NT2/D1 (cell line): ENCODE measurements at places on chromosomes 2 and 18.

GRCh38 chr18:53135654-53136053 is 795.7 kb downstream of the DCC start:
- DNase-seq = no peak

GRCh38 chr2:14423145-14423906 is 209.2 kb upstream of the LRATD1 start:
- DNase-seq = no peak

- DNase-seq = no peak
These were observed 114.4 kb upstream of the HAAO start for GRCh38 chr2:42906557-42907411.

DNA sequence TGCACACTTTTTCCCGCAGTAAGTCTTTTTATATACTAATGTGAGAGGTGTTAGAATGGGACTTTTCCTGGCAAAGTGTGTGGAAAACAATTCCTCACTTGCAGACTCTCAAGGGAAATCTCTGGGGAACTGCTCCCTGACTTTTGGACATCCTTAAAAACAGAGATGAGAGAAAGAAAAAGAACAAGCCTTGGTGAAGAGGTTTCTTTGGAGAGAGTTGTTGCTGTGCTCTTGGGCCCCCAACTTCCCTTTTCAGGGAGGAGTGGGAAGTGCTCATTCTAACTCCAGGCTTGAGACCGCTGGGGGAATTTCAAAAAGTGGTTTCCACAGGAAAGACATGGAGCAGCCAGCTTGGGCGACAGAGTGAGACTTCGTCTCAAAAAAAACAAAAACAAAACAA is 142.6 kb upstream of the SPRED2 start:
- no peak for DNase-seq

GRCh38 chr2:183927406-183928325 is 670.7 kb upstream of the ZNF804A start:
- DNase-seq = no peak

DNA sequence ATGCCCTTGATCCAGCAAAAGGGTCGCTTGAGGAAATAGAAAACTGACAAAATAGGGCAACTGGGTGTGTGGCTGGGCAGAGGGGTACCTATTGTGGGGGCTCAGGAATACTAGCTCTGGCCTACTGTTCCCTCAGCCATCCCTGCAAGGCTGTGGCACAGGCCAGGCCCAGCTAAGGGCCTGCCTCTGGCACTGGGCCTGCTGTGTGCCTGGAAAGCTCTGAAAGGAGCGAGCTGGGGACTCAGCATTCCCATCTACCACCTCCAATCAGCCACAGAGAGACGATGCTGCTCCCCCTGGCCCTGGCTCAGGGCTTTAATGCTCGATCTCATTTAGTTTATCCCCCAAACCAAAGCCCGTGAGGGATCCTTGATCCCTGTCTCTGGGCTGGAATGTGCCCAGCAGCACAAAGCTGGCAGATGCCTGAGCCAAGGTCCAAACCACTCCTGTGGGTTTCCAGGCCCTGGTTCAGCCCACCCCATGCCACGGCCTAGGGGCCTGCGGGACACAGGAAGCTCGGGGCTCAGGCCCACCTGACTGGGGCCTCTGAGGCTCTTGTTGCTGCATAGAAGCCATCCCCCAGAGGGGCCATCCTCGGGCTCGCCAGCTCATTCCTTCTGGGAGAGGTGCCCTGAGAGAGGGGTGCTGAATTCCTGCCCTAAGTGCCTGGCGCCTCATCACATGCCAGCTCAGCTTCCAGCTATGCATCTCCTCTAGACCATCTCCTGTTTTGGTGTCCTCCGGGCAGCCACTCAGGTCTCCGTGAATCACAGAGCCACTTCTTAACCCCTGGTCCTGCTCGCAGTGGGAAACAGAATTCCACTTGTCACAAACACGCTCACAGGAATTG is 43.0 kb upstream of the KCNF1 start:
- DNase-seq = no peak

GRCh38 chr18:62506495-62507143 is 16.2 kb upstream of the ZCCHC2 start:
- no peak for DNase-seq

GRCh38 chr2:126839796-126840195 is 58.9 kb upstream of the TEX51 start:
- no peak for DNase-seq

DNA sequence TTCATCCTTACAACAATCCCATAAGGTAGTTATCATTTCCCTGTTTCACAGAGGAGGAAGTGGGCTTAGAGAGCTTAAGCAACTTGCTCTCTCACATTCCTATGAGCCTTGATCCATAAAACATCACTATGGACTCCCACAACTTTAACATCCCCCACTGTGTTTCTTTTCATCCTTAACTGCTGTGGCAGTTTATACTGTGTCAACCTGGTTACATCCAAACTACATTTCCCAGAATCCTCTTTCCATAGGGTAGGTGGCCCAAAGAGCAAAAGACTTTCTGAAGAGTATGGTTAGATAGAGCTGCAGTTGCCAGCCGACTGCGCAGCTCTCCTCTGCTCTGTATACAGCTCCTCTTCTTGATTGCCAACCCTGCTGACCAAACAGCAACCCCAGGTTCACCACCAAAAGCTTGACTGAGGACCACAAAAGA is 22.5 kb downstream of the MAP3K2 start:
- DNase-seq = no peak

DNA sequence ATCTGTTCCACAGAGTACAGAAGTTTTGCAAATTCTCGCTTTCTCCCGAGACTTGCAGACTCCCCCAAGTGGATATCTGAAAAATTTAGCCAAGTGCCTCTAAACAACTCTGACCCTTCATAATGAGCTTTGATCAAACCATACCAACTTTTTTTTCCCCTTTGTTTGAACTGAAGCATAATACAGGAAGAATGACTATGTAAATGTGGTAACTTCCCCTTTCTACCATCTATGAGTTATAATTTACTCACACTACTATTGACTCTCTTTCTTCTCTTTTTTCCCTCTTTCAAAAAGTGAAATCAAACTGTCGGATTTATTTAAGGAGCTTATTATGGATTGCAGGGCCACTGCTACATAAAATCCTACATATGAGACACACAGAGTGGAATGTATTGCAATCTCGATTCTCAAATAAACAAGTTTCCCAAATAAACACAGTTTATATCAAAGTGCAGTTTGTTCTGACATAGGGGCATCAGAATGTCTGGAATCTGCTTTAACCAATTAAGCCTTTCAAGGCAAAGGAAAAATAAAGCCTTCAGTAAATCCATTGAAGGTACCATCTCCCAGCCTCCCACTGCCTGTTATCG is 1.4 kb upstream of the ZNF804A start:
- no peak for DNase-seq

DNA sequence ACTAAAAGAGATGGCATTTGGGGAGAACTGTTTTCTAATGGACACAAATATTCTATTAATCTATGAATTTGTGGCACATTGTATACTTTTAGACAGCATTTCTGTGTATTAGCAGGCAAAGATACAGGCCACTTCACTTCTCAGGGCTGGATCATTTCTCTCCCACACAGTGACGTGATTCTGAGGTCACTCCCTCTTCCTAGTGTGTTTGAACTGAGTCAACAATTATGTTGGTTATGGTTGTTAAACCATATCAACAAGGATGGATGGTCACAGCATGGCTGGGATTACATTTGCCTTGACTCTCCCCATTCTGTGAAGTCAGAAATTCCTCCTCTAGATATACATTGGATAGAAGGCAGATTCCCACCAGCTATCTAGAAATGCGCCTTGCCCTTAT is 11.6 kb downstream of the NOSTRIN start:
- no peak for DNase-seq

DNA sequence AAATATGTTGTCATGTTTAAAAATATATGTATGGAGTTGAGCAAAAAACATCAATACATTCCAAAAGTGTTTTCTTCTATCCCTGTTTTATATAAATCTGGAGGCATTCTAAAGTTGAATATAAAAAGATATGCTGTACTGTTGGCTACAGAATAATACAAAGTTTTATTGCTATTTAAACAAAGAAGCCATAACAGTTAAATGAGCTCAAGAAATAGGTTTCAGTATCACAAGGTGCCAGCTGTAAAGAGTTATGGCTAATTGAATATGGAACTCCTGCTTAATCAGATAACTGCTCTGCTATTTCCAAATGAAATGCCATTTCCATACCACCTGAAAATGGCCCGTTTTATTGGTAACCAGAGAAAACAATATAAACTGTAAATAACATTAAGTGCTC is 55.0 kb downstream of the LNPK start:
- no peak for DNase-seq

GRCh38 chr18:31513189-31513935 is 15.4 kb downstream of the DSG2 start:
- DNase-seq = no peak

DNA sequence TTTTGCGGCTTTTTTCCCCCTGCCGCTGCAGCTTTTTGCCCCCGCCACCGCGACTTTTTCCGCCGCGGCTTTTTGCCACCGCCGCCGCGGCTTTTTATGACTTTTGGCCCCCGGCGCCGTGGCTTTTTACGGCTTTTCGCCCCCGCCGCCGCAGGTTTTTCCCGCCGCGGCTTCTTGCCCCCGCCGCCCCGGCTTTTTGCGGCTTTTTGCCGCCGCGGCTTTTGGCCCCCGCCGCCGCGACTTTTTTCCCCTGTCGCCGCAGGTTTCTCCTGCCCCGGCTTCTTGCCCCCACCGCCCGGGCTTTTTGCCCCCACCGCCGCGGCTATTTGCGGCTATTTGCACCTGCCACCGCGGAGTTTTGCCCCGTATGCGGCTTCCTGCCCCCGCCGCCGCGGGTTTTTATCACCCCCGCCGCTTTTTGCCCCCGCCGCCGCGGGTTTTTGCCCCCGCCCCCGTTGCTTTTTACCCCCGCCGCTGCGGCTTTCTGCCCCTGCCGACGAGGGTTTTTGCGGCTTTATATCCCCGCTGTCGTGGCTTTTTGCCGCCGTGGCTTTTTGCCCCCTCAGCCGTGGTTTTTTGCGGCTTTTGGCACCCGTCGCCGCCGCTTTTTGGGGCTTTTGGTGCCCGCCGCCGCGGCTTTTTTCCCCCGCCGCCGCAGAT is 2750.9 kb downstream of the RPIA start:
- DNase-seq = no peak

DNA sequence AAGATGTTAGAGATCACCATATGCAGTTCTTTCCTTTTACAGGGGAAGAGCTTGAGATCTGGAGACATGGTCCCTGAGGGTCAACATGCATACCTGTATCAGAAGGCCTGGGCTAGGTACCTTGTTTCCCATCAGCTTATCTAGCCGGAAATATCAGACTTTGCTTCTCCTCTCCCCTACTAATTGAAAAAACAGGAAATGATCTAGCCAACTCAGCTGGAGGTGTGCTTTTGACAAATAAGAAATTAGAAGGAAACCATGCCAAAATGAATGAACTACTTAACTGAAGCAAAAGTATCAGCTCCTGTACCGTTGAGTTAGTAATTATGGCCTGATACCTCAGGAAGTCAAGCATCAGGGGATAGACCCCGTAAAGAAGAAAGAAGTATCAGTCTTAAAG is 20.4 kb downstream of the PKP4 start:
- DNase-seq = no peak

DNA sequence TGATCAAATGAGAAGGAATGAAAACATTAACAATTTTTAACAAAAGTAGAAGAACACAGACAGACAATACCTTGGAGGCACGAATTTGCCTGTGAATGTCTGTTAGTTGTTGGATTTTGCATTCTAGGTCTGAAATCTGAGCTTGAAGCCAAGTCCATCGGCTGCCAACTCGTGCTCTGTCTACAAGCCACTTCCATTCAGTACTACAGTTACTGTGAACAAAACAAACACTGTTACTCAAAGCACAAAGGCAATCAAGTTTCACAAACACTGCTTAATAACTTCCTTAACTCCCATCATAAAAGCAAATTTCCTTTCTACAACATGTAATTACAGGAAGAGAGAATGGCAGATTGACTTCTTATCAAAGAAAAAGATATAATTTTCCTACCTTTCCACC is 42.2 kb downstream of the KANSL1L start:
- no peak for DNase-seq

- no peak for DNase-seq
These were observed 7.1 kb downstream of the ACVR1 start for GRCh38 chr2:157868993-157869392.

- no peak for DNase-seq
These were observed 75.9 kb downstream of the INHBB start for GRCh38 chr2:120421830-120422175.

- no peak for DNase-seq
These were observed 172.3 kb downstream of the ALK start for GRCh38 chr2:29749041-29749440.

- DNase-seq = peak; percentile 43
These were observed 96.6 kb downstream of the MBD2 start for GRCh38 chr18:54127759-54128378.

DNA sequence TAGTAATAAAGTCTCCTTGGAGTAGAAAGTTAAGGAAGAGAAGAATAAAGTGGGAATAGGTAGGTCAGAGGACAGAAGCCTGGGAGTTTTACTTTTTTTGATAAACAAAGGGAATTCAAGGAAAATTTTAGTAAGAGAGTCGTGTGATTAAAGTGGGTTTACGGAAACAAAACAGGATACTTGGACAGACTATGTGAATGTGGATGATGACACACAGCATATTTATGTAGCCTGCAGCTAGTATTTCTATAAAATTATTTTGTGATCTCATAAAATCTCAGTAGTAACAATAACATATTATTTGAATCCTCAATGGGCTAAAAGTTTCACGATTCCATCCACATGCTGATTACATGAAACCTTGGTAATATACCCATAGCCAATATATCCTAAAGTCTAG is 450.7 kb upstream of the PIK3C3 start:
- no peak for DNase-seq

DNA sequence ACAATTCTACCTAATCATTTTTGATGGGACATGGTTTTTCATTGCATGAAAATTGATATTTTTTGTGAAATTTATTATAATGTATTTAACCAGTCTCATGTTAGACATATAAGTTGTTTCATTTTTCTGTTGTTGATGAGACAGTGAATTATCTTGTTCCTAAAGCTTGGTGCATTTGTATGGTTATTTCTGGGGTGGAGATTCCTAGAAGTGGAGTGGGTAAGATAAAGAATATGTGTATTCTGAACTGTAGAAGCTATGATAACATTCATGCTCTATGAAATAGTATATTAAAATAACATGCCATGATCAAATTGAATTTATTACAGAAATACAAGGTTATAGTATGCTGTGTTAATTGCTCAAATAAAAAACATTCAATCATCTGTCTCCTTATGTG is 69.2 kb downstream of the BOLA3 start:
- no peak for DNase-seq

DNA sequence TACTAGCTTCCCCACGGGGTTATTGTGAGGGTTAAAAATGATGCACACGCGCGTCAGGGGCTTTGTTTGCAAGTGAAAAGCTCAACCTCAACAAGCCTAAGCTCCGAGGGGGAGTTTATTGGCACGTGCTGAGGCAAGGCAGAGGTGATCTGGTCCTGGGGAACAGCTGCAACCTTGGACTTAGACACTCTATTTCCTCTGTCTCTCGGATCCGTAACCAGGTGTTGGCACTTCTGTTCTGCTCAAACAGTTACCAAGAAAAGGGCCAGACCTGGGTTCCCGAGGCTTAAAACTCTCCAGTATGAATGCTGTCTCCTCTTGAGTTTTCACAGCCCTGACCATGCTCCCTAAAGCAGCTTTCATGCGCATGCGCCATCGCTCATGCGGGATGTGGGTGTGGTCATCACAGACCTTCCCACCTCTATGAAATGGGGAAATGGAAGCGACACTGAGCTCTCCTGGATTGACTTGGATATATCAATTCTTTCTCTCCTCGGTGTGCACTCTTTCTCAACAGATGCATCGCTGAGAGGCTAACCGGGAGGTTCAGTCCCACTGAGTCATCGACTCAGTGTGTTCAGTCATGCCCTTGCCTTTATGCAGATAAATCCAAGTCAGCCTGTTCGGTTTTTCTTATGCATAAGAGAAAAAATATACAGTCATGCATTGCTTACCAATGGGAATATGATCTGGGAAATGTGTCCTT is 19.9 kb upstream of the RAB31 start:
- DNase-seq = no peak
